Erythroblast (primary cell): ENCODE measurements at places on chromosomes 7 and 10.

DNA sequence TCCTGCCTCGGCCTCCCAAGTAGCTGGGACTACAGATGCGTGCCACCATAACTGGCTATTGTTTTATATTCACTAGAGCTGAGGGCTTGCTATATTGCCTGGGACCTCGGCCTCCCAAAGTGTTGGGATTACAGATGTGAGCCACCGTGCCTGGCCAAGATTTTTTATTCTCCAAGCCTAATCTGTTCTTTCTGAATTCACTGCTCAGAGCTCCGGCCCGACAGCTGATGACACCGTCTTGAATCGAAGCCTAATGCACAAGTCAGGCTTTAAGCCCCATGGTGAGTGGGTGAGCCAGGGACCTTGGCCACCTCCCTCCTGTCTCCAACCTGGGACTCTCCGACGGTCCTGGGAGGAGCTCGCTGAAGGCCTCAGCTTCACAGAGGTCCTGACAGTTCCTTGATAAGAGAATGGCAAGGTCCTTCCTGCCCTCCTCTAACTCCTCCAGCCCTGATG is 338.9 kb downstream of the WDR37 start:
- no peak for DNase-seq

DNA sequence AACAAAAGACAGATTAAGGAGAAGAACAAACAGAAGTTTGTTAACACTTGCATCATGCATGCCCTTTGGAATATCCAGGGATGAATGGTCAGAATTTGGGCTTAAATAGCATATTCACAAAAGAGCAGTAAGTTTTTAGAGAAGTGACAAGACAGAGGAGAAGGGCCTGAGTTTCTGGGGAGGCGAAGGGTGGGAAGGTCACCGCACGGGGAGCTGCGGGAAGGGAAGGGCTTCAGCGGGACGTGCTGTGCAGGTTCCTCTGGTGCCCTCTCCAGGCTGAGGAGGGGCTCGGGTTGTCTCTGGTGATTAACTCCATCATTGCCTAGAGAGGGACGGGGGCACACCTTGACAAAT is 10.4 kb upstream of the ZNF22 start:
- peak; percentile 15 for DNase-seq

DNA sequence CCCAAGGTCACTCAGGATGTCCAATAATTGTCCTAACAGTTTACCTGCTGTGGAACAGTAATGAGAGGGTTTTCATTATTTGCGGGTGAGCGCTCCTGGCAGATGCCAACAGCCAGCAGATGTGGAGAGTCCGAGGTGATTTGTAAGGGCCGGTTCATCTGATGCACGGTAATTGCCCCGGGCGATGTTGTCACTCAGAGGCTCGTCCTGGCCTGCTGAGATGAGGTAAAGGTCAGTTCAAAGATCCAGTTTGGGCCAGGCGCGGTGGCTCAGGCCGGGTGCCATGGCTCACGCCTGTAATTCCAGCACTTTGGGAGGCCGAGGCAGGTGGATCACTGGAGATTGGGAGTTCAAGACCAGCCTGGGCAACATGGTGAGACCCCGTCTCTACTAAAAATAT is 16.9 kb downstream of the LHPP start:
- no peak for DNase-seq

DNA sequence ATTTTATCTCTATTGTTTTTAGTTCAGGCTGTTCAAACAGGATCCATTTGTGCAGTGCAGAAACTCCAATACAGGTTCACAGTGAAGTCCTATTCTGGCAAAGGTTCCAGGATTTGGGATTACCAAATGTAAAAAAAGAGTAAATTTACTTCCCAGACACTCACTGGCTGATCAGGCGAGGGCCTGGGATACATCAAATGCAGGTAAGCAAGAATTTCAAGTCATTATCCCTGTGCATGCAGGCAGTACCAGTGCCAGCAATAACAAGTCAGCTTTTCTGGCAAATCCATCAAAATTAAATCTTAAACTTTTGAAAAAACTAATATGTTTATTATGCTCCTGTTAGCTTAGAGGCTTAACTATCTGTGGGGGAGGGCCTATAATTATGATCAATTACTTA is 6.3 kb downstream of the CDK6 start:
- no peak for DNase-seq

- DNase-seq = peak; percentile 79
Measured at GRCh38 chr7:158587162-158588084, at the start of gene PTPRN2. TSS of gene PTPRN2 (minus strand) at chr7:158587823.

GRCh38 chr10:44908936-44909630 is 2.1 kb upstream of the TMEM72 start:
- no peak for DNase-seq

DNA sequence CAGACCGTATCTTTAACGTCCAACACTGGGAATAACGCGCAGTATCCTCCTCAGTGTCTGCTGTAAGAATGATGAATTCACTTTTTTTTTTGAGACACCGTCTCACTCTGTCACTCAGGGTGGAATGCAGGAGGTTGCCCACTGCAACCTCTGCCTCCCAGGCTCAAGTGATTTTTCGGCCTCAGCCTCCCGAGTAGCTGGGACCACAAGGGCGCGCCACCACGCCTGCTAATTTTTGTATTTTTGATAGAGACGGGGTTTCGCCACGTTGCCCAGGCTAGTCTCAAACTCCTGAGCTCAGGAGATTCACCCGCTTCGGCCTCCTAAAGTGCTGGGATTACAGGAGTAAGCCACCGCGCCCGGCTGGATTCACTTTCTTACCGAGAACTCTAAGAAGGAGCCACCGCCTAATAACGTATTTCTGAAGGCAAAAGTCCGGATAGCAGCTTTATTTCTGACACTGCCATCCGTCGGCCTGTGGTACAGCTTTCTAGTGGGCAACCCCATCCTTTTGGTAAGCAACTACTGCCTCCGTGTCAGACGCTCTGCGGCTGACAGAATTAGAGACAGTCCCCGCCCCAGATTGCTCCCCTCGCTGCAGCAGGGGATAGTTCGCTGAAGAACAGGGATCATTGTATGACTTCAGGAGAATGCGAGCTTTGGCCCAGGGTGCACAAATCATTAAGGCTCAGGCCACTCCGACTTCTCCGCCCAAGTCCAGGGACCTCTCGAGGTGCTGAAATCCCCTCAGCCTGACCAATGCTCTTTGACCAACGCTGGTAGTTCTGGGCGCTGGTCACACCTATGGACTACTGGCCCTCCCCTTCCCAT is 662 bp downstream of the POLR3A start:
- peak; percentile 76 for DNase-seq

GRCh38 chr10:13899941-13900340 is 313.2 kb downstream of the PRPF18 start:
- DNase-seq = no peak

GRCh38 chr10:78688901-78689583 is 379.7 kb upstream of the ZMIZ1 start:
- no peak for DNase-seq

DNA sequence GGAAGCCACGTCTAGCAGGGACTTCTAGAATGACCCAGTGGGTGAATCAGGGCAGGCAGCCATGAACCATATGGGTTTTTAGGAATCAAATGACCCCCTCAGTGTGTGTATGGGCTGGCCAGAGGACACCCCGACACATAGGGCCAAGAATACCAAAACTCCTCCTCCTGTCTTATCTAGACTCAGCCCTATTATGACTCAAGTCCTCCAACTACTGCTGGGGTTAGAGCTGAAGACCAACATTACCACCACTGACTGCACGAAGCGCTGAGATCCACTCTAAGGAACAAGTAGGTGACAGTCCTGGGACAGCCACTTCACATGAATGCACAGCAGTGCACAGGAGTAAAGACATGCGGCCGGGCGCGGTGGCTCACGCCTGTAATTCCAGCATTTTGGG is 11.5 kb upstream of the SVOPL start:
- DNase-seq = no peak

- DNase-seq = no peak
Measured at GRCh38 chr7:142177869-142178268, 66.4 kb downstream of the MGAM2 start.

- DNase-seq = no peak
Measured at GRCh38 chr7:28041508-28042314, 138.9 kb downstream of the JAZF1 start.

GRCh38 chr10:97280783-97281182 is 11.7 kb downstream of the ARHGAP19 start:
- DNase-seq = no peak

- no peak for DNase-seq
Measured at GRCh38 chr7:27082171-27082570, 13.6 kb downstream of the HOXA1 start.

GRCh38 chr10:7388602-7389001 is 22.2 kb downstream of the SFMBT2 start:
- DNase-seq = no peak

DNA sequence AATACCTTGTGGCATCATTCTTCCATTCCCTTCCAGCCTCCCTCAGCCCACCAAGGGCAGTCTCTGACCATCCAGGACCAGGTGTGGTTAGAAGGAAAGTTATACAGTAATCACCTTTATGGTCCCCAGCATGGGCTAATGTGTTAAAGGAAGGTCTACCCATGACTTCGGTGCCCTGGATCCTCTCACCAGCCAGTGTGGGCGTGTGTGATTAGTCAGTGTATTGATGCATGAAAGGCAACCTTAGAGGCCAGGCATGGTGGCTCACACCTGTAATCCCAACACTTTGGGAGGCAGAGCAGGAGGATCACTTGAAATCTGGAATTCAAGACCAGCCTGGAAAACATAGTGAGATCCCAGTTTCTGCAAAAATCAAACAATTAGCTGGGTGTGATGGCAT is 88.9 kb downstream of the APBB1IP start:
- DNase-seq = no peak

GRCh38 chr7:30699706-30700495 is 17.6 kb upstream of the CRHR2 start:
- no peak for DNase-seq

DNA sequence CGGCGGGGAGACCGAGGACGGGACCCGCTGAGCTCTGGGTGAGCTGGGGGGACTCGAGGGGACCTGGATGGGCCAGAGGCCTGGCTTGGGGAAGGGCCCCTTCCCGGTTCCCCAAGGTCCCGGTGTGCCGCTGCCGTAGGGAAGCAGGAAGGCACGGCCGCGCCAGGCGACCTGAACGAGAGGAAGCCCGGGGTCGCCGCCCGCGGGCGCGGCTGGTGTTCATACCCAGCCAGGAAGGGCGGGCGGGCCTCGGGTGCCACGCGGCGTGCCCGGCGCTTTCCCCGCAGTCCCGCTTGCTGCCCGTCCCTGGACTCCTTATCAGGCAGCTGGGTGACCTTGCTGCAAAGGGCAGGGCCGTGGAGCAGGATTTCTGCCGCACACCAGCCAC is 38.0 kb downstream of the ZNF777 start:
- peak; percentile 39 for DNase-seq

DNA sequence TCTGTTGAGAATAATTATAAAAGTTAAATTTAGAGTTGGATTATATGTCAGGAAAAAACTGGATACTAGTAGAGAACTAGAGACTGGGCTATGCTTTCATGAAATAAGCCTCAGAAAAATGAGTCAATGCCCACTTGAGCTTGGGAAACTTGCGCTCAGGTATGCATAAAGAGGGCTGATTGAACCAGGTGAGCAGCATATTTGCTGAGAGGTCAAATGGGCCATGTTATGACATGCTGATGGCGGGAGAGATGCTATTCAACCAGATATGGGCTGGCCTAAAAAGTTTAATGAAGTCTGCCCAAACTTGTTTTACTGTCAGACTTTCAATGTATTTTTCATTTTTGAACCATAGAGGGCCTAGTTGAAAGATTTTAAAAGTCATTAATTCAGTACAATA is 837.6 kb upstream of the GHITM start:
- no peak for DNase-seq
